ENCODE measurements at places on chromosomes 3 and 15. TPM values are rescaled to one million over a fixed set of nuclear protein-coding genes. Genes with fewer than 3 reads are reported as not detected.

NCEH1 gene
- polyA plus RNA-seq, result 5.3 TPM

TRPC1 gene
- 14.4 TPM for polyA plus RNA-seq

NEK11 gene
- 24.3 TPM for polyA plus RNA-seq

LDHAL6B gene
- 0.23 TPM for polyA plus RNA-seq

SLC24A5 gene
- 2.0 TPM for polyA plus RNA-seq

LCTL gene
- 0.42 TPM for polyA plus RNA-seq

TMEM207 gene
- 18.1 TPM for polyA plus RNA-seq

SH3GL3 gene
- 14.2 TPM for polyA plus RNA-seq

GRCh38 chr3:22977042-22977441 lies 226.1 kb upstream of the UBE2E2 start:
- DNase-seq, result no peak

DNA sequence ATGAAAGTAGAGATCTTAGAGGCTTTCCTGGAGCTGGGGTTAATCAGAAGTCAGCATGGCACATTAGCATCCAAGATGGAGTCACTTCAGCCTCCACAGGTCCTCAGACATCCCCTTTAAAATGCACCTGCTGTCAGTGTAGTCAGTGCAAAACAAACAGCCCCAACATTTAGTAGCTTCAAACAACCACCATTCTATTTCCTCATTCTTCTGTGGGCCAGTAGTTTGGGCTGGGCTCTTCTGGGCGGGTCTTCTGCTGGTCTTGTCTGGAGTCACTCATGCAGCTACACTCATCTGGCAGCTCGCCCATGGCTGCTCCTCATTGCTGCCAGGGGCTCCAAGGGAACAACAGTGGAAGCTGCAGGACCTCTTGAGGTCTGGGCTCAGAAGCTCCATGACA lies 99.9 kb downstream of the TLE3 start:
- DNase-seq, result no peak

DNA sequence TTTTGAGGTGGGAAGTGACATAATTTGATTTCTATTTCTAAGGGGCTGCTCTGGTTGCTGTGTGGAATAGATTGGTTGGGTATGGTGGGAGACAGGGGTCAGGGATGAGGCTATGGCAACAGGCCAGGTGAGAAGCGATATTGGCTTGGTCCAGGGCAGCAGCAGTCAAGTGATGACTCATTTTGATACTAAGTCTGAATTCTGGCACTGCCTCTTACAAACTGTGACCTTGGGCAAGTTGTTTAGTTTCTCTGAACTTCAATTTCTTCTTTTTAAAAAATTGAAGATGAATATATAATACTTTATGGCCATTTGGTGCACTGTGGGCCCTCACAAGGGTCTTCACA lies 40.4 kb upstream of the CLSTN2 start:
- DNase-seq, result no peak

- no peak for DNase-seq
Measured at GRCh38 chr3:124137216-124137615, 145.3 kb upstream of the ROPN1 start.

GRCh38 chr3:28745916-28746617 lies 397.4 kb upstream of the AZI2 start:
- no peak for DNase-seq

DNA sequence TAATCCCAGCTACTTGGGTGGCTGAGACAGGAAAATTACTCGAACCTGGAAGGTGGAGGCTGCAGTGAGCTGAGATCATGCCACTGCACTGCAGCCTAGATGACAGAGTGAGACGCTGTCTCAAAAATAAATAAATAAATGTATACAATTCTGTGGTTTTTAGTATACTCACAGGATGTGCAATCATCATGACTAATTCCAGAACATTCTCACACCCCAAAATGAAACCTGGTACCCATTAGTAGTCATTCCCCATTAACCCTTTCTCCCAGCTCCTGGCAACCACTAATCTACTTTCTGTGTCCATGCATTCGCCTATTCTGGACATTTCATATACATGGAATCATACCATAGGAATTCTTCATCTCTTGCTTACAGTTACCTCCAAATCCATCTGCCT lies 44.5 kb downstream of the LRRFIP2 start:
- DNase-seq, result no peak

DNA sequence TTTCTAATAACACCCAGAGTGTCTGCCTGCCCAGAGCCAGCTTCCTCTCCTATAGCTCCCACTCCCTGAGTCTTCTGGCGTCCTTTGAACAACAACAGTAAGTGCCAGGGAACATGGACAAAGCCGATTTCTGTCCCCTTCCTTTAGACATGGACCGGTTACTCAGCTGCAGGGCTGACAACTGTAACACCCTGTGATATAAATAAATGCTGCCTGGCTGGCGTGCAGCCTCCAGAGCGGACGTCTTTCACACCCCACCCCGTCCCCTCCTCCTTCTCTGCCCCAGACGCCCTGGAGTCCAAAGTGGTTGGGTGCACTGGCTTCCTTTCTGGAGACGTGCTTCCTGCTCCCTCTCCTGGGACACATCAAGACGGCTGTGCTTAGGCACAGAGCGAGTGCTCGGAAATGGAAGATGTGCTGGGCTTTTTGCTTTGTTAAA lies 281.9 kb upstream of the LRRFIP2 start:
- no peak for DNase-seq

- peak; percentile 44 for DNase-seq
Measured at GRCh38 chr15:75347222-75348033, 589 bp downstream of the NEIL1 start.

DNA sequence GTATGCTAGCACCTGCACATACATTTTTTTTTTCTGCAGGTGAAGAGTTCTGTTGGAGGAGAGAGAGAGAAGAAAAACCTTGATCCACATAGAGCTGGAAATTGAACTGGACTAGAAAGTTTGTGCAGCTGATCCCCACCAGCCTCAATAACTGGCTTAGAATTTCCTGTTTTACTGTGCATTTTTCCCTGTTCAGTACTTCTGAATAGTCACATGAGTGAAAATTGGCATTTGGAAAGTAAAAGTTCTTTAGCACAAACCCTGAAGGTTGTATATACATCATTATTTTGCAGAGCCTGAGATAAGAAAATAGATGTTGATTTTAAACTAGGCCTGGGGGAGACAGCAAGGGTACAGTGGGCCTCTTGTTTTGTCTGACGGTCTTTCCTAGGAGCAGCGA lies 42.3 kb downstream of the GHSR start:
- DNase-seq, result no peak

DNA sequence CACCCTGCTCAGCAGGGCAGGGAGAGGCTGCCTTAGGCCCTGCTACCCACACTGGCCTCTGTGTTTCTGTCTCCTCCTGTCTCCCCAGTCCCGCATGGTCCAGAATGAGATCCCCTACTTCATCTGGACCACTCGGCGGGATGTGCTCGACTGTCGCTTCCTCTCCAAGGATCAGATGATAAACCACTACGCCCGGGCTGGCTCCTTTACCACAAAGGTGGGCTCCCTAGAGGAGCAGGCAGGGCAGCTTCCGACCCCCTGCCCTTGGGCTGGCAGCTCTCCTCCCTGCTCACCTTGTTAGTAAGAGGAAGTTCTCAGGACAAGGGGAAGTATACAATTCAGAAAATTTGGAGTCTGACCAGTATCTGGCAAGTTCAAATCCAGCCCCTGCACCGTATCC lies 5.9 kb downstream of the TTLL3 start:
- DNase-seq, result no peak

DNA sequence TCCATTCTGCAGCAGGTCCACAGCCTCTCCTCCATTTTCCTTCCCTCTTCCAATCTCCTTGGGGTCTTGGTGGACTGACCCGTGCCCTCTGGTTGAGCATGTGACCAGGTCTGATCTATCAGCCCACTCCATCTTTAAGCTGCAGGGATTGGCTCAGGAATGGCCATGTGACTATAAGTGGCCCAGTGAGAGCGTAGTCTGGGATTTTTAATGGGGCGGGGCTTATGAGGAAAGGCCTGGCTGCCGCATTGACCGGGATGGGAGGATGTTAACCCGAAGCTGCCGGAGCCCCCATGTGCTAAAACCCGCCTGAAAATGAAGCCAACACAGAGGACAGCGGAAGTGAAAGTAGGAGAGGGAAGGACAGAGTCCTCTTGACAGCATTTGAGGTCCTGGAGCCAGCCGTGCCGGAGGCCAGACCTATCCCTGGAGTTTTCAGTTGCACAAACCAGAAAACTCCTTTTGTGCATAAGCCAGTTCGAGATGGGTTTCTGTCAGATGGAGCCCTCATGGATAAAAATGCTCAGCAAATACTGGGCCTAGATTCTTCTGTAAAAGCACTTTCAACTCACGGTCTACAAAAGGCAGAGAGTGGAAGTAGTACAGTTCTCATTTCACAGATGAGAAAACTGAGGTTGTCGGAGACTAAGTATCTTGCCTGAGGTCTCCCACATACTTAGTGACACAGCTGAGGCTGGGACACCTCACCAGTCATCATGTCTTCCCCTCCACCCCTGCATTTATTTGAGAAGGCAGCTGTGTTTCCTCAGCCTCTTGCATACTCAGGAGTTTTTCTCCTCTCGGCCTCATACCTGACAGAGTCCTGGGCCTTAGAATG lies 61.9 kb downstream of the ATP2B2 start:
- no peak for DNase-seq

DNA sequence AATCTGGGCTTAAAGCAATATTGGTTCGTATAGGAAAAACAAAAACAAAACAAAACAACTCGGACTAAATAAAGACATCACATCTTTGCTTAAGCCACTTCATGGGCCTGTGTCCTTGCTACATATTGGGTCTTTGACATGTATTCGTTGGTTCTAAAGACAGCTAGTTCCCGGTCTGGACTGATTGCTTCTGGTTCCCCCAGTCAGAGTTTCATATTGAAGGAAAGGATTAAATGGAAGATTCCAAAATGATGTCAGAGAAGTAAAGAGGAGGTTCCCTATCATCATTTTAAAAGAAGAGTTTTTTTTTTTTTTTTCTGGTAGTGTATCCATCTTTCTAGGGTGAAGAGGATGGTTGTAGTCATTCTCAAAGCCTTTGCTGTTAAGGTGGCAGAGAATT lies 2.3 kb downstream of the OXSR1 start:
- no peak for DNase-seq

DNA sequence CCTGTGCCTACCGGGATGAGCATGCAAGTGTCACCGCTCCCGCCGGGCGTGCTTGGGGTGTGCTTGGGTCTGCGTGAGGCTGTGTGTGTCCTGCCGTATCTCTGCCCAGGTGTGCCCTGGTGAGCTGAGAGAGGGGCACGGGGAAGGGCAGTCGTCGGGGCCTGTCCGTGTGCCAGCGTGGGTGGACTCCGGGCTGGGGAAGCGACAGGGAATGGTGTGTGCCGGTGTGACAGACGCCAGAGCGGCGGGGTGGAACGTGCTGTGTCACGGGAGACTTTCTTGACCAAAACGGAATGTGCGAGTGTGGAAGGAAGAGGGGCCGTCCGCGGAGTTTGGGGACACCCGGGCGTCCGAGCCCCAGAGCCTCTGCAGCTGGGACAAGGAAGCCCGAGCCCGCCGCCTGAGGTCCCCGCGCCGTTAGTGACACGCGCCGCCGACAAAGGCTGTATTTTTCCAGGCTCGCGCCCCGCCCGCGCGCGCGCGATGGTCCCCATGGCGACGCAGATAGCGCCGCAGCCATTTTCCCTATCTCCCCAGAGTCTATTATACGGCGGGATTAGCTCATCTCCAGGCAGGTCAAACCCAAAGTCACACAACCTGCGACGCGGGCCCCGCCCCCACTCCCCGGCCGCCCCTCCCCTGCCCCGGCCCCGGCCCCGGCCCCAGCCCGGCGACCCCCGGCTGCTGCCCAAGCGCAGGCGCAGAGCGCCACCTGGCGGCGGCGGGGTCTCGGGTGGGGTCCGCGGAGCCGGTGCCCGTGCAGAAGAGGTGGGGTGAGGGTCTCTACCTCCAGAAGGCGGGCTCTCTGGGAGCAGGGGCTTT lies 4.5 kb upstream of the GATA2 start:
- DNase-seq, result peak; percentile 66

DNA sequence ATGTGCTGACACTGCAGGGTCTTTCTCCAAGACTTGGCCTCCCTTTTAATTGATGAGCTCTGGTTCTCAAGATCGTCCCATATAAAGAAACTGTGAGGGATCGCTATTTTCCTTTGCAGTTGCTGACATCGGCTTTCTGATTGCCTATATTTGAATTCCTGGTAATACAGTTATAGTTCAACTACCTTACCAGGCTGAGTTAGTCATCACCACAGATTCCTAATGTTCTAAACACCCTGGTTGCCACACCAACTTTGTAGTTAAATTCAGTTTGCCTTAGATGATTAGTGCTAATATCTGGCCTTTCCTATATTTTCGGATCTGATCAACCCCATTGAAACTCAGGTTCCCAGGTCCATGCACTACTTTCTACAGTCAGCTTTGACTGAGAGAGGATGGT lies 125.0 kb downstream of the GMNC start:
- DNase-seq, result no peak

- DNase-seq, result no peak
Measured at GRCh38 chr3:158571969-158572765, 1.2 kb downstream of the MLF1 start.

DNA sequence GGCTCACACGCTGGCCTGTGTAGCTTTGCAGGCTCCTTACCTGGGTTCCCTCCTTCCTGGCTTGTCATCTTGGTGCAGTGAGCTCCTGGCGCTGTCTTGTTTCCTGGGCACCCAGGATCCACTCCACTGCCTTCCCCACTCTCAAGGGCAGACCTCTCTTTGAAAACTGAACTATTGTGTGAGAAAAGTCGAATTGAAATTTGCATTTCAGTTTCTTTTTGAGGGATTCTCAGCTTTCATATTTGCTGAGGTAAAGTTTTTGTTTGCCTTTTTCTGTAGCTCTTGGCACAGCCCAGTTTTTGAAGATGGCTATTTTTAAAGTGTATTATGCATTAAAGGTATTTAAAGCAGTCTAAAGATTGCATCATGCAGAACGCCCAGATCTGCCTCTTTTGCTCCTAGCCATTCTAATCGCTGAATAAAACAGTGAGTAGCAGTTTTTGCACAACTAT lies 70.1 kb downstream of the CCK start:
- DNase-seq, result no peak

DNA sequence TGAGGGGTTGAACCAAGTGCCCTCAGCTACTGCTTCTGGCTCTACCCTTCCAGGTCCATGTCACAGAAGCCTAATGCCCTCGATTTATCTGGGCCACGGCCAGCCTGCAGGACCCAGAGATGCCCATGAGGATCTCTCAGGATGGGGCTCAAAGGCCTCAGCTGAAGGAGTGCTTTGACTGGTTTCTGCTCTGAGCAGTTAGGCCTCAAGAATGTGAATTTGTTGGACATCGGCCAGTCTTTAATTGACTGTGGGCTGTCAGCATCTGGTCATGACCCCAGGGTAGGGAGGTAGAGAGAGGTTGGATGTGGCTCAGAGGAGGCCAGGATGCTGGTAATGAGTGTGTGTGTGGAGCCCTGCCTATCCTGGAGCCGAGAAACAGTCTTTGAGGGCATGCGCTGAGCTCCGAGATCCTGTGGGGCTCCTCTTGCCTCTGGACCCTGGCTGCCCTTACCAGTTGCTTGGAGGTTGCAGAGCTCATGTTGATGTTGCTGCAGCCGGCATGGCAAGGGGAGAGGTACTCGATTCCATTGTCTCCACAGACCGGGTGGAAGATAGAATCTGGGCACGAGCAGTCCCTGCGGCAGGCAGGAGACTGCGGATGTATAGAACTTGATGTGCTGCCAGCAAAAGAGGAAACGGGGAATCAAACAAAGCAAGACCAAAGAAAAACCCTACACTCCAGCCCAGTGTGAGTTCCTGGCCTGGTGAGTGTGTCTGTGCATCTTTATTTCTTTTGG lies 49.1 kb upstream of the RAB6B start:
- no peak for DNase-seq
